Mammary epithelial cell (primary cell): ENCODE measurements at places on chromosomes 13 and 19. TPM values are rescaled to one million over a fixed set of nuclear protein-coding genes. Genes with fewer than 3 reads are reported as not detected.

DNA sequence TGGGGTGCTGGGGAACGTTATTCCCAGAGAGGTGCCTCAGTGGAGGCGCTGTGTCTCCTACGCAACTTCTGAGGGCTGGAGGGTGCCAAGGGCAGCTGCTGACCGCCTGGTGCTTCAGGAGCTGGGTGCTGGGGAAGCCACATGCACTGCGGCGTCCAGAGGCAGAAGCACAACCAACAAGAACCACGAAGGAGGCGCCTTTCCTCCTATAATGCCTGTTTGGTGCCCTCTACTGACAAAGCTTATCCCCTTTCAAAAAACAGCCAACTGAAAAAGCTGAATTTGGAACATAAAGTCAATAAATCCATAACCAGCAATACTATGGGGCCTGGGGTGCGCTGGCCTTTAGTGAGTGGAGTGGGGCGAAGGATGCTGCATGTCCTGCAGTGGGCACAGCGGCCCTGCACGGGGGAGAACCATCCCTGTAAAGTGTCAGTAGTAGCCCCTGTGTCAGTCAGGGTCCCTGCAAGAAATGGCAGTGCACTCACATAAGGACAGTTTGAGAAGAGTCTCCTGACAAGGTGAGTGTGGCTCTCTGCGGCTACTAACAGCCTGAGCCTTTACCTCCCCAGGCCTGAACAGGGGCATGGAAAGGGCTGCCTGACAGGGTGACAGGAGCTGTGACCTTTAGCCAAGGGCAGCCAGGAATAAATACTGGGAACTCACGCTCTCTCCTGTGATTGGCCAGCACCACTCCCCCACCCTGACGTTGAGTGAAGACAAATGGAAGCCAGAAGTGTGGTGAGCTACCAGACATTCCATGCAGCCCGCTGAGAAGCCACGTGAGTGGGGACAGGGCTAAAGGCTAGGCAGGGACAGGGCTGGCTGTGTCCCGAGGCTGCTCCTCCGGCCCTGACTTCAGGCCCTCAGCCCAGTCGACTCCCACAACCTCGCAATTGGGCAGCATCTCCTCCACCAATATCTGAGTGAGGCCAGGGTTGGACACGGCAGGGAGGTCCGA lies 4.5 kb upstream of the B3GNT8 start:
- DNase-seq = peak; percentile 25

FLT3 gene
- total RNA-seq = not detected

OR4F17 gene
- not detected for total RNA-seq

GRCh38 chr13:99087954-99088491 lies 110.2 kb upstream of the DOCK9 start:
- DNase-seq = no peak

CYP4F2 gene
- 0.68 and 1.0 TPM in 2 replicates for total RNA-seq

- DNase-seq = no peak
Measured at GRCh38 chr13:38787550-38787949, 100.7 kb downstream of the FREM2 start.

GRCh38 chr19:19672816-19673215 lies 4.2 kb downstream of the ZNF101 start:
- no peak for DNase-seq

DNA sequence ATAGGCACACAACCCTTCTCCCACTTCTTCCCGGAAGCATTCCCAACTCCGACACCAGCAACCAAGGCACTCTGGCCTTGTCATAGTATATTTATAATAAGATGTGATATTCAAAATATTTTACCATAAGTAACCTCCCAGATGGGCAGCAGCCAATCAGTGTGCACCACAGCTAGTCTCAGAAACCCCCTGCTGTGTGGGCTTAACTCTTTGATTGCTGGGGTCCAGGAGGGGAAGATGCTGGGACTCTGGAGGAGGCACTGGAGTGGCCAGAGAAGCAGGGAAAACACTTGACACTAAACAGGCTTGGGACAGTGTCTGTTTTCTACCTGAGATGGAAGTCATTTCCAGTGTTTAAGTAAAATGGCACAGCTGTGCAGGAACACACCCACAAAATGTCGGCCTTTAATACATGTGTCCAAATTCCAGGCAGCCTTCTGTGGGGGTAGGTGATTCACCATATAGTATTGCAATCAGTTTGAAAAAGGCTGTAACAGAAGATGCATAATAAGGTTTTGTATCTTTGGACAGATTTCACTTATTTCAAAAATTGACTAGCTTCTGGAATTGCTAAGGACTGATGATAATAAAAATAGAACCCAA lies 100.7 kb downstream of the MBNL2 start:
- no peak for DNase-seq

DNA sequence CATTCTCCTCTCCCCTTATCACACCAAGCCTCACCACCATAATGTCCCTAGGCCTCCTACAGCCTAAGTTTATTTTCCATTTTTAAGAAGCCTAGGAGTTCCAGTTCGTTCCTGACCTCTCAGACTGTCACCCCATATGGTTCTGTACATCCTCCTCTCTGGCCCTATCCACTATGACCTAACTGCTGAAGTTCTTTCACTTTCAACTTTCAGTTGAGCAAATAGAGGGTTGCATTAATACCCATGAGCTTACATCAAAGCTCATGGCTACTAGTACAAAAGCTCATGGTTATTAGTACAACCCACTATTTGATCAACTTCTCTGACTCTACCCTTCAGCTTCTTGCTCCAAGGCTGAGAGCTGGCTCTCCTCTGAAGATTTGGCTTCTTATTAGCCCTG lies 72.9 kb downstream of the FGF14 start:
- no peak for DNase-seq

C1QTNF9B gene
- not detected in 2 replicates for total RNA-seq
